ENCODE measurements at places on chromosomes 7 and 10.

- DNase-seq = no peak
Observed at GRCh38 chr10:31694929-31695837, 233.4 kb downstream of the ARHGAP12 start.

DNA sequence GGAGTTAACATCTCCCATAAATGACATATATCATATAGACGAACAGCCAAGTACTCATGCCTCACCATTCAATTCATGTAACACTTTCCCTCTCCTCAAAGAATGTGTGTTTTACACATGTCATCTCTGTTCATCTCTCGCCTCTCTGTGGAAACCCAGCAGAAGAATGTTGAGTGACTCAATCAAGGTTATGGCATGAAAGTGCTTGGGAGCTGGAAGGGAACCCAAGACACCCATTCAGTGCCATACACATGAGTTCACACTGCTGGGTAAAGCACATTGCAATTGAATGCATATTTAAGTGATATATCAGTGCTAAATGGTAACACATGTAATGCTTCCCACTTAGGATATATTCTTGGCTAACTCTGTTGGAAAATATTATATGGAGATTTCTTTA lies 322.9 kb downstream of the PTEN start:
- DNase-seq = peak; percentile 63

DNA sequence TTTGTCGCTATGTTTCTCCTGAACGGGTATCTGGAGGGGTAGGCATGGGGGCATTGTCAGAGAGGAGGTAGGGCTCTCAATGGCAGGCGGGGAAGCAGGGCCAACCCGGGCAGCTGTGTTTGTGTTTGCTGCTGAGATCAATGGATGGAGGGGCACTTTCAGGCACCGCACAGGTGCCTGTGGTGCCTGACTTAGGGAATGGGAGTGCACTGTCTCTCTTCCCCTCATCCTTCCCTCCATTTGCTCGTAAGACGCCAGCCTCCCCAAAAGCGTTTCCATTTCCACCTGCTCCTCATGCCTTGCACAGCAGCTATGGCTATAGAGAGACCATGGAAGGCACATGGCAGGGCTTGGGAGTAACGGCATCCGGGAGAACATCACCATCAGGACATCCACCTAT lies 615.9 kb upstream of the FOXK1 start:
- no peak for DNase-seq

DNA sequence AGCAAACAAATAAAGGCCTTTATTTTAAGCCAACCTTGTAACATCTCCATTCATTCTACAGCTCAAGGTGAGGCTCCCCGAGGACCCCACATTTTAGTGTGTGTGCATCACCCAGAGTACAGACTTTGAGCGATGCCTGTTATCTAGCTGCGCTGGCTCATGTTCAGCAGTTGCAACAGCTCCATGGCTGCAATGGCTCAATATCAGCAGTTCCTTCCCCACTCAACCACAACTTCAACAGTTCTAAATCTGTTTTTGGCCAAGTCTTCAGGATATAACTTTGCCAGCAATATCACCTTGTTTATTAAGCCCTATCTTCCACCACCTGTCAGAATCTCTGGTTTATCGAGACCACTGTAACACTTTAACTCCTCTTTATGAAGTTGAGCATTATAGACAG lies 95.8 kb downstream of the WNT2 start:
- DNase-seq = peak; percentile 61

- peak; percentile 20 for DNase-seq
Observed at GRCh38 chr10:71623098-71623985, 96.2 kb downstream of the C10orf105 start.

DNA sequence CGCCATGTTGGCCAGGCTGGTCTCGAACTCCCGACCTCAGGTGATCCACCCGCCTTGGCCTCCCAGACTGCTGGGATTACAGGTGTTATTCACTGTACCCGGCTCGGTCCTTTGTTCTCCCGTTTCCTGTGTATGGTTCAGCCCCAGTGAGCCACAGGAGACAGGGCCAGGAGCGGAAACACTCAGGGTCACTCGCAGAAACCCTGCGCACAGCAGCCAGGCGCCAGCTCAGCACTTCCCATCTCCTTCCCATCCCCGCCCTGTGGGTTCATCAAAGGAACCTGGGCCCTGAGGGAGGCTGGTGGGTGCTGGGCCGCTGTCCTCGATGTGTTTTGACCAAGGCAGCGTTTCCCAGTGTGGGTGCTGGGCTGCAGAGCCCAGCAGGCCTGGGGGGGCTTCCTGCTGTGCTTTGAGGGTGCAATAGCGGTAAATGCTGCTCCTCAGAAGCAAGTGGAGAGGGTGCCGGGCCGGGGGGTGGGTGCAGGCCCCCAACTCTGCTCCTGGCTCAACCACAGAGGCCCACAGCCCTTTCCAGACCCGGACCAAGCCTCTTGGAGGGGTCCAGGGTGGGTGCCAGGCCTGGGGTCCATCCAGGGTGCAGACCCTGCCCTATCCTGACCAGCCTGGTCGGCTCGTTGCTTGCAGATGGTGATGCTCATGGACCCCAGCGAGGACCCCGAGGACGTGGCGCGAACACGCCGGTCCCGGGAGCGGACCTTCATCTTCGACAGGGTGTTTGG lies 15.3 kb upstream of the CHST12 start:
- no peak for DNase-seq

DNA sequence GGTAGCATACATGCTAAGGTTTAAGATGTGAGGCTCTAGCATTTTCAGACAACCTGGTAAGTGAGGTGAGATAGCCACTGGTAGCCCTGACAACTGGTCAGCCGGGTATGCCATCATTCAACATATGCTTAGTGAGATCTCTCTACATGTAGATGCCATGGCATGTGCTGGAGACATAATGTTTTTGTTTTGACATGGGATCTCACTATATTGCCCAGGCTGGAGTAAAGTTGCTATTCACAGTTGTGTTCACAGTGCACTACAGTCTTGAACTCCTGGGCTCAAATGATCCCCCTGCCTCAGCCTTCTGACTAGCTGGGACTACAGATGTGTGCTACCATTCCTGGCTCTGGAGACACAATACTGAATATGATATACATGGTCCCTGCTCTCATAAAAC lies 437.3 kb downstream of the SORCS1 start:
- DNase-seq = no peak

DNA sequence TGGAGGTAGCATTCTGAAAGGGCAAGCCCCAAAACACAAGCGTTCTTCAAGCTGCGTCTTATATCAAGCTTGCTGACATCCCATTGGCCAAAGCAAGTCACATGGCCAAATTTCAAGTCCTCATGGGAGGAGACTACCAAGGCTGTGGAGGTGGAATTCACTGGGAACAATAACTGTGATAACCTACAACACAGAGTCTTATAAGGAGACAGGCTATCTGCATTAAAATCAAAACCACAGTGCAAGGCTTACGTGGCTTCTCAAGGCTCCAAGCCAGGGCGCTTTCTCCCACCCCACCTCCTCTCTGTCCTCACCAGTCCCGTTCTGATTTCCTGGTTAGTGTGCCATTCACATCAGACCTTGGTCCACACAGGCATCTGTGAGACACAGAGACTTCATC lies 39.4 kb downstream of the ADRB1 start:
- no peak for DNase-seq

- DNase-seq = no peak
Observed at GRCh38 chr7:38703093-38703492, 71.9 kb upstream of the AMPH start.

- no peak for DNase-seq
Observed at GRCh38 chr7:152142976-152143595, 117.6 kb downstream of the GALNT11 start.

GRCh38 chr7:101258243-101258731 lies 13.4 kb upstream of the FIS1 start:
- DNase-seq = no peak

DNA sequence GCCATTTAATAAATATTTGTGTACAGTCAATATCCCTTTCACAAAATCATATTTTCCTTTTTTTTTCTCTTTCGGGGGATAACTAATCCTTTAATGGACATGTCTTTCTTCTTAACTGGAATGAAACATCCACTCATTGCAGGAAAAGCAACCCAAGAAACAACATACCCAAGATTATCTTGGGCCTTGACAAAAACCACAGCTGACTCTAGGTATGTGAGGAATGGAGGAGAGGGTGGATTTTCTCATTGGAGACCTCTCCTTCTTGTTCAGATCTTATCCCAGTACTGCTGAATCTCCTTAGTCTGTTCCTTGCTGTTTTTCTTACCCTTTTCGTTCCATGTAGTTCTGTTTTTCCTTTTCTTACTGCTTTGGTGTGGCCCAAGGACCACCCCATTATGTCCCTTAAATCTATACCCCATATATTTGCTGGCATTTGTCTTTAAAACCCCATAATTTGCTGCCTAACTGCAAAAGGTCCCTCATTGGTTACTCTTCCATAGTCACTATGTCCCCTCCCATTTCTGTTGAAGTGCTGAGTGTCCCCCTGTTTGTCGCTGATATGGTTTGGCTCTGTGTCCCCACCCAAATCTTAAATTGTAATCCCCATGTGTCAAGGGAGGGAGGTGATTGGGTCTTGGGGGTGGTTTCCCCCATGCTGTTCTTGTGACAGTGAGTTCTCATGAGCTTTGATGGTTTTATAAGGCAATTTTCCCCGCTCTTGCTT lies 6.8 kb upstream of the CDK6 start:
- DNase-seq = peak; percentile 88

DNA sequence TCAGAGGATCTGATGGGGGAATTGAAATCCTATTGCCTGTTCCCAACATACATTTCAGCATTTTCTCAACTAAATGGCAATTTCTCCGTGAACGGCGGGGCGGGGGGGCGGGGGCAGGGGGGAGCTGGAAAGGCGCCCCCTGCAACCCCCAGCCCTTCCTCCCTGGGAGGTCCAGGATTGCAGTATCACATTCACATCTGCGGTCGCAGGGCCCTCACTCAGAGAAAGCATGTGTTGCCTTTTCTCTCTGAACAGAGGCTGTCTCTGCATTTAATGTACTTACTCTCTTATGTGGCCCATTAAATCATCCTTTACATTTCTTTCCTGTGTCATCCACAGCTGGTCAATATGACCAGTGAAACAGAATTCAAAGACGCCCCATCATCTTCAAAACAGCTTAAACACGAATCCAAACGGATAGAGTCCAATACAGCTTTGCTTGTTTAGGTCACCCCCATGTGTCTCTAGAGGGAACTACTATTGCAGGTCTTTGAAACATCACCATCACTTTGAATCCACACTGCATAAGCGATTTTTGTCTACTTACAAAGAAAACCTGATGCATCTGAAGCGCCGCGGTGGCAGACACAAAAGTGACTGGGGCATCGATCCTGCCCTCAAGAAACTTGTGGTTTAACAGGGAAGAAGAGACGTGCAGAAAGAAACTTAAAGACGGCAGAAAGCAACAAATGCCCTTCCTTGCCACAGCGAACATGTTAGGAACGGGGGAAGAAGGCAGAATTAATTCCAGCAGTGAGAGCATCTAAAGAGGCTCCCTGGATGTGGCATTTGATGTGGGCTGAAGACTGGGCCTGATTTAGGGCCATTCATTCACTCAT lies 17.0 kb upstream of the ECHDC3 start:
- DNase-seq = peak; percentile 48

DNA sequence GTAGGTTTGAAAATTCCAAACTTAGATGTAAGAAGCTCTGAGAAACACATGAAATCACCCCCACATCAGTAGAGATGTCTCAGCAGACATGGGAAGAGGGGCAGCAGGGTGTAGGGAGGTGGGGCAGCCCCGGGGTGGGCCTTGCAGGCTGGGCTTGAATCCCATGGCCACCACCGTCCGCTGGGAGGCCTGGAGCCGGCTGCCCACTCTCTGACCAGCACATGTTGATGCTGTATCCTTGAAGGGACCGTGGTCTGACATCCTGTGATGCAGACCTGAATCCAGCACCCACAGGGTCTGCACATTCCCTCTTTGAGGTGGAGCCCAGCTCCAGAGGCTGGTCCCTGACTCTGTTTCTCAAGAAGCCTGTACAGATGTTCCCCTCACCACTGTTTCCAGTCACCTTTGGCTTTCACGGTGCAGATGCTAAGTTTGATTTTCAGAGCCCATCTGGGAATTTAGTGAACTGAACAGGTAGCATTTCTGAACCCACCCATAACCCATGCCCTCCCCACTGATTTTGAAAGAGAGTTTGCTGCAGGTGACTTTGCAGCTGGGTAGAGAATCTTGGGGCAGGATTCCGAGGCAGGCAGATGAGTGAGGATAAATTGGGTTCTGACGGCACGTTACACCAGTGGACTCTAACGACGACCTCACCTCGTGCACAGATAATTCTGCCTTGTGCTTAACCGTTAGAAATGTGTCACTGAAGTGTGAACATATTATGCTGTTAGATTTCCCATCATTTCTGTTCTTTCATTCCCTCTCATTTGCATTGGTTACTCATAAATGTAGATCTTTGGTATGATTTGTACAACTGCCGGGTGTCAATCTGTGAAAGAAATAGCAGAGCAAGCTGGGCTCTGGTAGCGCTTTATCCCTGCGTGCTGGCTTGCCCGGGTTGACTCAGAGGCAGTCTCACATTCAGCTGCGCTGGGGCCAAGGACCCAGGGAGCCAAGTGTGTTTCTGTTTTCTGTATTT lies 45.7 kb downstream of the IKZF1 start:
- DNase-seq = no peak

DNA sequence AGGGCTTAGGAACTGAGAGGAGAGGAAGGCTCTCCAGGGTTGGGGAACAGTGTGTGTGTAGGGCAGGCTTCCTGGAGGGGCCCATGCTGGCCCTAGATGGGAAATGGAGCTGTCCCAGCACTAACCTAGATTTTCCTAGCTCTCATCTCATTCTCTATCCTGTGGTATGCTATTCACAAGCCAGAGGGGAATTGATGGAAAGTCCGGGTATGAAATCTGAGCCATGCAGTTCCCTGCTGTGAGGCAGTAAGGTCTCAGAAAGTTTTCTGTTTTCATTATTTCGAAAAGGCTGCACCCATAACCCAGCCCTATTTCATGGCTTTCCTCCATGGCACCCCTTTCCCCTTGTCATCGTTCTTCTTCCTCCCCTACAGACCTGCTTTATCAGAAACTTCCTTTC lies 220.3 kb downstream of the RPS24 start:
- no peak for DNase-seq

DNA sequence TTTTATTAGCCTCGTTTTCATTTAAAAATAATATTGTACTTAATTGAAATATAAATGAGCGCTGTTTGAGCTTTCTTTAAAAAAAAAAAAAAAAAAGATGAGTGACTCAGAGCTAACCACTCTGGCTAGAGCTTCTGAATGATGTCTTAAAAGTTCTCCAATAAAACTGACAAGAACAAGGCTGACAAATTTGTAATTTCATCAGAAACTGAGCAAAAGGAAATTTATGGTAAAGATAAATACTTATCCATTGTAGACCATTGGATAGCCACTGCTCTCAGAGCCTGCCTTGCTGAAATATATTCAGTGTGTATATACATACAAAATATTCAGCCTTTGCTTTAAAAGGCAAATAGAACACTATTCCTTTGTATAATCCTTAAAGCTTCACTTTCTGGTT lies 91.2 kb upstream of the OIT3 start:
- peak; percentile 39 for DNase-seq

DNA sequence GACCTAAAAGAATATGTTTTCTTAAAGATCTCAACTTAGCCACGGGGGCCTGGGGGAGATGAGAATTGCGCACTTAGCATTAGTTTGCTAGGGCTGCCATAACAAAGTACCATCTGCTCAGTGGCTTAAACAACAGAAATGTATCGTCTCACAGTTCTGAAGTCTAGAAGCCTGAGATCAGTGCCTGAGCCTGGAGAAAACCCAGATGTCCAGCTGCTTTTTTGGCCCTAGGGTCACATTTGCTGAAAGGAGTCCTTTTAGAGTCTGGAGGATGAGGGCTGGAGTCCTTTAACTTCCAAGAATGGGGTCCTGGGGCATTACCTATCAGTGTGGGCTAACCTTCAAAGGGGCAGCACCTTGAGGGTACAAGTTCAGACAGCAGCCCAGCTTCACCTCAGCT lies 48.2 kb downstream of the SMURF1 start:
- no peak for DNase-seq

GRCh38 chr7:44045226-44046014 lies 918 bp downstream of the DBNL start:
- DNase-seq = no peak

GRCh38 chr7:44471850-44472249 lies 18.6 kb downstream of the NUDCD3 start:
- DNase-seq = peak; percentile 16

Measured in astrocyte (in vitro differentiated cells and primary cell).